ENCODE measurements at places on chromosomes 1 and 21.

DNA sequence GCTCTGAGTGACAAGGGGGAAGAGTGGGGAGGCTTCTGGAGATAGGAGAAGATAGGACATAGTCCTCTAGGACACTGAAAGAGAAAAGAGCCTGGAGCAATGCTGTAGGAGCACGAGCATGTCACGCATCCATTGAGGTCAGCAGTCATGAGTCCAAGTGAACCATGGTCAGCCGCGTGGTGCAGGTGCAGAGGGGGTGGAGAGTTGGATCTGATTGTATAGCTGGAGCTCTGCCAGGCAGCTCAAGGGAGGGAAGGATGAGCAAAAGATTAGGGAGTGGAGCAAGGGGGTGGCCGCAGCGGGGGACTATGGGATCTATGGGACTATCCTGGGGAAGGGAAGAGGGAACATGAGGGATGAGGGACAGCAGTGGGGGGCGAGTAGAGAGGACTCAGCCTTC is 14.0 kb downstream of the PADI1 start:
- no peak for DNase-seq

DNA sequence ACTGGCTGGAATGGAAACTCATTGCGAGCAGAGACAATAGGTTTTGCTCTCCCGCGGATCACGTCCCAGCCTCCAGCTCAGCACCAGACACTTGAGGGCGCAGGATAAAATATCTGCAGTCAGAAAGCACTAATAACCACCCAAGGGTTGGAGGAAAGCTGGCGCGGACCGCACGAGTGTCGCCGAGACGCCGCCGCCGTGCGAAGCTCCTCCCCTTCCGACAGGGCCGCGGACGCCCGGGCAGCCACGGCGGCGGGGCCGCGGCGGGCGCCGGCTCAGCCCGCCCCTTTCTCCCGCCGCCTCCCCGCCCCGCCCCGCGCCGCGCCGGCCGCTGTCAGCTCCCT is at the start of gene CMPK1:
Gene CMPK1, plus strand, starts transcription at position 213 of the 344 bp plus-strand sequence. CDS start 156 bp downstream, outside the sequence.
- DNase-seq = peak; percentile 78

DNA sequence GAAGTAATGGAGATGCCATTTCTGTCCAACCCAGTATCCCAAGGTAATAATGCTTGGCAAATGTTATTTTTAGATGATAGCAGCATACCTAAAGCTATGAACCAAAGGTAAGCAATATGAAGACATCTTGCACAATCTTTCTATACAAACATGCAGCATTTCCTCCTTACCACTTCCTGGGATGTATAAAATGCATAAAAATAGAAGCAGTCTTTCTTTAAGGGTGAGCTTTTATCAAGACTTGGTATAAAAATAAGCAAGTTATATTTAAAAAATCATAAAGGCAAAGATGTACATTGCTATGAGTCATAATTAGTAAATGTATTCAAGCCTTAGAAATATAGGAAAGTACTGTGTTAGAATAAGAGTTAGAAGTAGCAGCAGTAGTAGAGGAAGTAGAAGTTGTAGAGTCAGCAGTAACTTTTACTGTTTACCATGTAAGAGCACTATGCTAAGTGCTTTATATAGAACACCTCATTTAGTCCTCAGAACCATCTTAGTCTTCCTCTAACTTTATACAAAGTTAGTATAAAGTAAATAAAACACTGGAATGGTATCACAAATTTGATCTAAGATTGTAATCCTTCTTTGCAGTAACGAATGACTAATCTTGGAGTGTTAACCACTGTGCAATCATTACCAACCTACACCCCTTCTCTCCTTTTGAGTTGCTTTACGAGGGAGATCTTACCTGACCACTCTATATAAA is 371.3 kb downstream of the VAV3 start:
- DNase-seq = no peak

GRCh38 chr1:228089519-228090380 is 7.2 kb downstream of the ARF1 start:
- no peak for DNase-seq

DNA sequence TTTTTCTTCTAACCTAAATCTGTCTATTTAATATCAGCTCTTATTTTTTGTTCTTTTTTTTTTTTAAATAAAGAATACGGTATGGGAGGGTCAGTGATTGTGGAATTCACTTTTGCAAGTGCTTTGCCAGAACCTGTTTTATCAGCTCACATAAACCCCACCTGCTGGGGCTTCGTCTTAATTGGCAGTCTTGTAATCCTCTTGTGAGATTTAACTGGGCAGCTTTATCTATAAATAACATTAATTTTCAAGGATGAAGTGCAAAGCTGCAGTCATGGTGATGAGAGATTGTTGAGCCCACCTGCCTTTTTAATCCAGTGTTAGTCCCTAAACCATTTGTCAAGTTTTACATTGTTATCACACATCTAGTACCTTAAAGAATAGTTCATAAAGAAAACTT is 18.2 kb upstream of the PDC start:
- DNase-seq = no peak

- DNase-seq = no peak
Measured at GRCh38 chr21:22356663-22357062, 1358.5 kb downstream of the NCAM2 start.

DNA sequence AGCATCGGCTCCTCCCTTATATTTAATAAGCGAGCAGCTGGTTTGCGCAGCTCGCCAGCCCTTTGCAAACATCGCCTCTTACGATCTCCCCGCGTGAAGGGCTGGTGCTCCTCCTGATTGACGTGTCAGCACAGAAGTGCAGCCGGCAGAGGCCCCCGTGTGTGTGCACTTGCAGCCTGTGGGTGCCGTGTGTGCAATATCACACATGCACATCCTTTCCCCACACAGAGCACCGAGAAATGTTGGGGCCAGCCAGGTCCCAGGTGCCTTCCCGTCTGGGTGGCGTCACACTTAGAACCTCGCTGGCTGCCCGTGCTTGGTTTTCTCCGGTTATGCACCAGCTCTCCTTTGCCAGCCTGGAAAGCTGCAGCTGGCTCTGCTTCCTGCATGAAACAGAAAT is 126.6 kb upstream of the AJAP1 start:
- DNase-seq = no peak

All from stimulated activated CD8-positive, alpha-beta memory T cell treated with anti-CD3 and anti-CD28 coated beads, Interleukin-7, amount 100 ng/mL, for 4 hours (primary cell).